Stimulated activated CD4-positive, alpha-beta T cell treated with anti-CD3 and anti-CD28 coated beads, Interleukin-12 subunit alpha, Interleukin-12 subunit beta, amount 100 ng/mL, for 4 hours (primary cell): ENCODE measurements at places on chromosomes 2 and 18.

DNA sequence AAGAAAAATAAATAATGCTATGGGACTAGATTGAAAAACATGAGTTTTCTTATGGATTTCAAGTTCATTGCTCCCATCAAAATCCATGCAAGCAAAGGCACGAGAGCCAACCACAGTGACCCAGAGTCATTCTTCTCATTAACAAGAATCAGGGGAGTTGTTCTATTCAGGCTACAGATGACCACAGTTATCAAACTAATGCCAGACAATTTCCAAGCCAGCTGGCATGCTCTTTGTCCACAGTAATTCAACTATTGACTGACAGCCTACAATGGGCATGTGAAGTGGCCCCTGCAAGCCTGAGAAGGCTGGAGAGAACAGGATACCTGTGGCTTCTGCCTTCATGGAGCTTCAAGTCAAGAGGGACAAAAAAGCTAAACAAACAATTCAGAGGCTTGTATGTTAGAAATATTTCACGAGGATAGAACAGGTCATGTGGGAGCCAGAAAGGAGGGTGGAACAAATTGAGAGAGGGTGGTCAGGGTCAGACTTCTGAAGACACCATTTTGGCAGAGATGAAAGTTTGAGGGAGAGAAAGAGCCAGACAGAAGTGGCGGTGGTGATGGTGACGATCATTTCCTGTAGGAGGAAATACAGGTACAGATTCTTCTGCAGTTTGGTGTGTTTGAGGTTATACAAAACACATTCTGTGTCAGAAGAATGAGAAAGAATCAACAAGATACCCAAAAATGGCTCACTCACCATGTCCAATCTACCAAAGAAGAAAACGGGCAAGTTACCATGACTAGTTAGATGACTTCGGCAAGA is 732.4 kb downstream of the RNF144A start:
- DNase-seq, result no peak

DNA sequence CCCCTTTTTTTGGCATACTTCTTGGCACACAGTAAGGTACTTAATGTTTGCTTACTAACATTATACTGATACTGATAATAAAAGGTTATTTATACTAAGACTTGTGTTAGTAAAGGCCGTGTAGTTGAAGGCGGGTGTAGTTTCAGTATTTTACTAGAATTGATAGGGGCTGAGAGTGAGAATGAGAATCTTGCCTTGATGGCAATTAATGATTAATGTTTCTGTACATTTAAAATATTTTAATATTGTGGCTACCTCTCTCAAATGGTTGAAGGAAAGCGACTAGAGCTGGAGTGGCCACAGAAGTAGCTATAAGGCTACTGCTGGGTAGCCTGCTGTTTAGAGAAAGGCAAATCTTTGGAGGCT is 29.3 kb downstream of the PELI1 start:
- no peak for DNase-seq

- no peak for DNase-seq
Observed at GRCh38 chr2:140416577-140416976, 1636.4 kb upstream of the NXPH2 start.

GRCh38 chr2:238117199-238118154 is 17.3 kb downstream of the ESPNL start:
- no peak for DNase-seq

- DNase-seq, result no peak
Observed at GRCh38 chr2:105910497-105911238, 166.0 kb downstream of the NCK2 start.

DNA sequence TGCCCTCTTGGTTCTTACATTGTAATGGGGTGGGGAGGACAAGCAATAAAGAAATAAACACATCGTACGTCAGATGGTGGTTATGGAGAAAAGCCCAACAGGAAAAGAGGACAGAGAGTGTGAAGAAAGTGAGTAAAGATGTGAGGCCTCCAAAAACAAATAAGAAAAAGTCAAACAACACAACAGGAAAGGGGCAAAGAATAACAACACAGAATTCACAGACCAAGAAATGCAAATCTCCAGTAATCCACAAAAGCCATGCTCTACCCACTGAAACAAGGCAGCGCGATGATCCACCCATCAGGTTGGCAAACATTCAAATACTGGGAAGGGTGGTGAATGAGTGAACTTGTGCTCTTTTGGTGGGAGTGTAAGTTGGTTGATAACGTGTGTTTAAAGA is 16.7 kb upstream of the DUSP2 start:
- DNase-seq, result no peak

DNA sequence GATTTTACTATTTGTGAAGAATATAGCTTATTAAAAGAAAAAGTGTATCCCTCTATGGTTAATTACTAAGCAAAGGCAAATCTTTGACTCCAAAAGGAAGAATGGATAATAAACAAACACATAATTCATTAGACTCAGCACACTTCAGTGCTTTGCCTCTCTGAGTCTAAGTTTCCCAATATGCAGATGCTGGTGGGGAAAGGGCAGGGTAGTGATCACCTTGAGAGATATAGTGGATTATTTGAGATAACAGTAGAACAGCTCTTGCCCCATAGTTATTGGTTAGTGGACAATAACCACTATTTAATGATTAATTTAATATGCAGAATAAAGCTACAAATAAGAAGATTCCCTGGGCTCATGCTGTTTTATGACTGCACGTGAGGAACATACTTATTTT is 98.2 kb upstream of the SLC8A1 start:
- DNase-seq, result no peak

- no peak for DNase-seq
Observed at GRCh38 chr2:144521686-144522085, 1.8 kb upstream of the ZEB2 start.

- DNase-seq, result no peak
Observed at GRCh38 chr2:9473308-9473984, 905 bp upstream of the IAH1 start.

GRCh38 chr18:48324651-48325050 is 84.5 kb downstream of the ZBTB7C start:
- DNase-seq, result no peak

DNA sequence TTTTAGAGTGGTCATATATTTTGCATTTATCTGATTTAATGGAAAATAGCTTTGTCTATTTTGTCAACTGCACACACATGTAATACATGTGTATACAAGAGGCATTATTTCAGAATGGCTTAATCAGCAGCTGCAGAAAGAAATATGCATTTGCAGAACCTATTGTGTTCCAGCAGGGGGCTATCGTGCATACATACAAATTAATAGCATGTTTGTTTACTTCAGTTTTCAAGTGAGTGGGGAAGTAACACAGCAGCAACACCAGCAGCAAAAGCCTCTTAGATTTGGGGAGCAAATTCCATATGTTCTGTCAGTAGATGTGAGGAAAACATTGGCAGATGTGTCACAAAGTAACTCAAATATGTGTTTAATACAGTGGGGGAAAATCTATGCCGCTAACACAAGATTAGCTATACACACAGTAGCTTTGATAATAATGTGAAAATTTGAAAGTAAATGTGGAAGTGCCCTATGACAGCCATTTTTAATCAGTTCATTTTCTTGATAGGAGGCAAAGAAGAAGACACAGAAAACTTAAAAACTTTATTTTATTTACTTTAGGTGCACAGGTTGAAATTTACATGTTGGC is 218.1 kb downstream of the WDR7 start:
- no peak for DNase-seq

- DNase-seq, result no peak
Observed at GRCh38 chr2:111037128-111037527, 83.6 kb upstream of the BCL2L11 start.

- DNase-seq, result no peak
Observed at GRCh38 chr2:122414902-122415301, 659.5 kb downstream of the TSN start.

- DNase-seq, result no peak
Observed at GRCh38 chr2:70558195-70558808, 4.7 kb upstream of the TGFA start.

DNA sequence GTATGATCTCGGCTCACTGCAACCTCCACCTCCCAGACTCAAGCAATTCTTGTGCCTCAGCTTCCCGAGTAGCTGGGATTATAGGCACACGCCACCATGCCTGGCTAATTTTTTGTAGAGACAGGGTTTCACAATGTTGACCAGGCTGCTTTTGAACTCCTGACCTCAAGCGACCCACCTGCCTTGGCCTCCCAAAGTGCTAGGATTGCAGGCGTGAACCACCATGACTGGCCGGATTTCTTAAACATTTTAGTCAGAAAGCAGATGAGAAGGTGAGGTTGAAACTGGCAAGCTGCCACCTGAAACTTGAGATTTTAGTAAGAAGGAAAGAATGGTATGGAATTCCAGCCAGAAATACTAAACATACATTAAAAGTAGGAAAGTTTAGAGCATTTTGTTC is 31.9 kb downstream of the KLHL23 start:
- DNase-seq, result no peak

- no peak for DNase-seq
Observed at GRCh38 chr18:59760619-59761600, 63.7 kb upstream of the CCBE1 start.

DNA sequence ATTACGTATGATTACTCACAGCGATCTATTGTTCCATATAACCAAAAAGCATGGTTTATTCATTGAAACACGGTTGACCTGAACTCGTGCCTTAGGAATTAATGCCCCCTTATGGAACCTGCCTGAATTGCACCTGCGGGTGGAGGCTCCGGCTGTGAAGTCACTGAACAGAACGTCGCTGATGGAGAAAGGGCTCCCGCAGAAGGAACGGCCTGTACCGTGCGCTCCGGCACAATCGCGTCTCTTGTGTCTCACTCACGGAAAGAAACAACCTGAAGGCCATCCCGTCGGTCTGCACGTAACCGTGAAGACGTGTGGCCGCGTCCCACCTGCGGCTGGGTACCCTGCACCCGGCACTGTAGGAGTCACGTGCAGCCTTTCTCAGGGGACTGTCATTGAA is 133.1 kb downstream of the NFATC1 start:
- DNase-seq, result peak; percentile 74

DNA sequence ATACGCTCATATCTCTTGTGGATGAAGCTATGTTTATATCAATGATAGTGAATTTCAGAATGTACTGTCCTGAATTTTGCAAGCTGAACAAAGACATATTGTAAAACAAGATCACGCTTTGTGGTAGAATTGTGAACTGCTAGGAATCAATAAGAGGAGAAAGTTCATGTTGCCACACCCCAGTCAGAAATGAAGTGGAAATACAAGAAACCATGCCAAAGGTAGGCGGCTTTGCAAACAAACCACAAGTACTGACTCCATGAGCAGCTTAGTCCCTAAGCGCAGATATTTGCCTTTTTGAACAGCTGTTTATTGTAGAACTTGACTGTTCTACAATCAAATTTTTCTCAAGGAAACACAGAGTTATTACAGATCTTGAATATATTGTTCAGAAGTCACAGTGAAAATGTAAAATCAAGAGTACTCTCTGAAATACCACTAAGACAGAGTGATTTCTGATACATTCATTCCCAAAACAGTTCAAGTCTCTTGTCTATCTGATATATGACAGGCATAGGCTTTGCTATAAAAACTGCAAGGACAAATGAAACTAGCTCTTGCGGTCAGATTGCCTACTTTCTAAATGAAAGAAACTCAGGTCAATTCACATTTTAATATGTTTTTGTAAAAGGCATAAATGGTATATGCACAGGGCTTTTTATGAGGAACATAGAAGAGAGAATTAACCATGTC is 120.9 kb upstream of the CDH19 start:
- DNase-seq, result no peak

DNA sequence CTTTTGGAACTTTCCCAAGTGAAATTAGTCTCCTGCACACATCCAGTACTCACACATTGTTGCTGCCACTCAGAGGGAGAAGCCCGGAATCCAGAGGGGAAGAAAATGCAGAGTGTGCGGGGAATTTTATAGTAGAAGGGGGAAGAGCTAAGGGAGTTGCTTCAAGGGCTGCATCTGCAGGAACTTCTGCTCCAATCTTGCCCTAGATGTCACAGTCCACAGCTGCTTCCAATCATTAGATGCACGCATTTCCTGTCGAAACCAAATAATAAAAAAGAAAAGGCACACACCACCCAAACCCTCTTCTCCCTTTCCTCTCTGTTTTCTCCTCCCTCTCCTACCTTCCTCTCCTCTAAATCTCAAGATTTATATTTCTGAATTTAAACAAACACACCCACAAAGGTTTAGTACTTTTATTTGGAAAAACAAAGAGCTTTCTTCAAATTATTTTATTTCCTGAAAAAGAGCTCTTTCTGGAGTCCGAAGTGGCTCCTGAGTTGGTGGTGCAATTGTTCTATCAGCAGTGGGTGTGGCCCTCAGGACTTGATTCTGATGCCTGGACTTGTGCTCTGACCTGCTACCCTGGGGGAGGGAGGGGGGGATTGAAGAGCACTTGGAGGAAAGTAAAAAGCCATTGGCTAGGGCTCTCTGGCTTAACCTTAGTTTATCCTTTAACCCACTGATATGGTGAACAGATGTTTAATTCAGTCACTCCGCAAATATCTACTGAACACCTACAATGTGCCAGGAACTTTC is 72.0 kb downstream of the KCNE4 start:
- DNase-seq, result no peak

DNA sequence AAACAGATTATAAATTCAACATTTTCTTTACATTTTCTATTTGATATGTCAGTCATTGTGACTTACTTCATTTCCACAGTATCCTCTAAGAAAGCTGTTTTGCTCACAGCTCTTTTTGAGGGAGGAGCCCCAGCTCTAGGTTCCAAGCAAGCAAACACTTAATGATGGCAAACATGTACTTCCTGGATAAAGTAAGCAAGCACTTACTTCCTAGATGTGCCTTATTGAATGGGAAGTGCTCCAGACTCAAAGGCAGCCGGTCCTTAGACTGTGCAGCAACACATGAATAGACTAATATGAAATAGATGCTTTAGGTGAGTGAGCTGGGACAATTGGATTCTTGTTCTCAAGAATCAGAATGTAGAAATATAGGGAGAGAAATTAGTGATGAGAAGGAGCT is 2149.8 kb upstream of the PIK3C3 start:
- no peak for DNase-seq

- no peak for DNase-seq
Observed at GRCh38 chr2:127576433-127577207, 41.1 kb downstream of the MYO7B start.

- no peak for DNase-seq
Observed at GRCh38 chr2:176174824-176175708, 13.4 kb upstream of the HOXD1 start.

DNA sequence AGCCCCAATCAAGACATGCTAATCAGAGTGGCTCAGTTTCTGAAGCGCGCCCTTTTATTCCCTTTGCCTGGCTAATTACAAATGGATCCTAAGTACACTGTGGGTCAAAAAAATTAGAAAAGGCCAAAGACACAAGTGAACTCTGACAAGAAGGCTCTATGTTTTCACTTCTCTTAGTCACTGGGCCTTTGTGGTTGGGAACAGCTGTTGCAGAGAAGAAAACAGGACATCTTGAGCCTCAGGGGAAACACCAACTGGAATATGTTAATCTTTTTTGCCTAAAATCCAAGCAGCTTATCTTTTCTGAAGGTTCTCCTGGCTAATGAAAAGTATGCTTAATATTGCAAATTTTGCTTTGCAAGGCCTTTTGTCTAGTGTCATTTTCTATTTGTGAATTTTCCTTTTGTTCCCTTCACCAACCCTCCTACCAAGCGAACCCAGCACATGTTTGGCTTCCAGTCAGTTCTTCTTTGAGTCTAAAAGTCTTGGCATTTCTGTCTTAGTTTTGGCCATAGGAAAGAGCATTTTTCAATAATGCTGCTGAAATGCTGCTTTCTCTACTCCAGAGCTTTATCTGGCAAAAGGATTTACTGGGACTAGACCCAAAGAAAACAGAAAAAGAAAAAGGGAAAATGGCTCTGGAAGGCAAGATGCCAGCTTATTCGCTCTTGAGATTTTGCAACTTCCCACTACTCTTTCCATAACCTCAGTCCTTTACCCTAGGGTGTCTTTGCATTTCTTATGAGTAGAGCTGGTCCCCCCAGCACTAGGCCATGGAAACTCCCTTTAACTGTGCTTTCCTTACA is 440.2 kb upstream of the ST6GAL2 start:
- no peak for DNase-seq
